ENCODE measurements at places on chromosomes 6 and 20.

DNA sequence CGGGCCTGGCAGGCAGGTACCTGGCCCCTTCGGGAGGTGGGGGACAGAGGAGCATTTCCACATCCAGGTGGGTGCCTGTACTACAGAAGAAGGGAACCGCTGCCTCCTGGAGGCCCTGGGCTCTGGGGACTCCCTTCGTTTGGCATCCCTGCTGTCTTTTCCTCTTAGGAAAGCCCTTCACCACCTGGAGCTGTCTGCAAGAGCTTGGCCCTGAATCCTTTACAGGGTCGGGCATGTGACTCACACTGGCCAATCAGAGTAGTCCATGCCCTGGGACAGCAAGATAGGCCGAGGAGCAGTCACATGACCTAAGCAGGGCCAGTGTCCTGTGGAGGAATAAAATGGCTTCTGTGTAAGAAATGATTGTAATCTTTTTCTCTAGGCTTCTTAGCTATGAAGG is 224.9 kb downstream of the ANKRD60 start:
- peaks cover 8% of the 10 kb centered on the region for H3K27me3 ChIP-seq
- H3K4me3 ChIP-seq = no peak overlapping the region
- no peaks in the 10 kb centered on the region for H3K36me3 ChIP-seq
- no peaks in the 10 kb centered on the region for H3K4me1 ChIP-seq

GRCh38 chr20:11230999-11231398 is 557.2 kb upstream of the JAG1 start:
- H3K4me3 ChIP-seq = no peak overlapping the region
- H3K36me3 ChIP-seq = no peaks in the 10 kb centered on the region
- no peak overlapping the region for H3K27ac ChIP-seq
- no peak for DNase-seq
- no peaks in the 10 kb centered on the region for H3K27me3 ChIP-seq
- no peaks in the 10 kb centered on the region for H3K4me1 ChIP-seq

DNA sequence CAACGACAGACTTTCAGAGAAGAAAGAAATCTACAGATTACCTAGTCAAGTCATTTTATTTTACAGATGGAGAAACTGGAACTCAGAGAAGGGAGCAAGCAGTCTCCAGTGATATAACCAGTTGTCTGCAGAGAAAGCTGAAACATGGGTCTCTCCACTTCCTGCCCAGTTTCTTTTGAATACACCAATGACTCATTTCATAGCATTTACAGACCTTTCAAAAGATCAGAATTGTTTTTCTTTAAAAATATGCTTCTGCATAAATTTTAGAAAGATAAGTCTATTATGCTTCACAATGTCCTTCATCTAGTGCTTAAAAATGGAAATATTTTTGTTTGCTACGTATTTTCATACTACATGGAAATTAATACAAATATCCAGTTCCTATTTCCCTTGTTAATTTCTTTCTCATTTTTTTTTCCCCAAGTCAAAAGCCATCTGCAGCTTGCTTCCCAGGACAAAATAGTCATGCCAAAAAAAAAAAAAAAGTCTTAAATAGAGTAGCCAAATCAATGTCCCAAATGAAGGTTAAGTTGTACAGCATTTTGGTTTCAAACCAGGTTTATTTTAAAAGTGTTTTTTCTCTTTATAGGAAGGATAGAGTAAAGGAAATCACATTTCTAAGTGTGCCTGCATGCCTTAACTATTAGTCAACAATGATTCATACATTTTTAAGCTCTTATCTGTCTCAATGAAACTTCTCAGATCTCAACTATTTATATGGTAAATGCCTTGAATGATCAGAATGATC is 36.9 kb downstream of the ARHGAP18 start:
- H3K36me3 ChIP-seq = peaks cover 4% of the 10 kb centered on the region
- H3K27ac ChIP-seq = peak overlapping the region; percentile 90
- peaks cover 52% of the 10 kb centered on the region for H3K4me1 ChIP-seq

DNA sequence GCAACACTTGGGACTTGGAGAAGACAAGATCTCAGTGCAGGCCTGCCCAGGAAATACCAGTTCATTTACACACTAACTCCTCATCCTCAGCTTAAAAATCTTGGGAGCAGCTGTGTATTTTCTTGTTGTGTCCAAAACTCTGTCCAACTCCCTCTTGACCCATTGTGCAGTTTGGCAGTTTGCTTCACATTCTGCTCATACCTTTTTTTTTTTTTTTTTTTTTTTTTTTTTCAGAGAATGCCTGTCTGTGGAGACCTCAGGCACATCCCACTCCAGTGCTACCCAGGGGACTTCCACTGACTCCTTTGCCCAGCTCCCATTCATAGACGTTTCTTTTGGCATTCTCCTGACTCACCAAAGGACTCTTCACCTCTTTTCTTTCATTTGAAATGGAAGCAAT is 265.8 kb upstream of the TCF21 start:
- no peak overlapping the region for H3K27ac ChIP-seq
- DNase-seq = no peak
- H3K27me3 ChIP-seq = no peaks in the 10 kb centered on the region
- H3K36me3 ChIP-seq = no peaks in the 10 kb centered on the region
- H3K4me1 ChIP-seq = no peaks in the 10 kb centered on the region

DNA sequence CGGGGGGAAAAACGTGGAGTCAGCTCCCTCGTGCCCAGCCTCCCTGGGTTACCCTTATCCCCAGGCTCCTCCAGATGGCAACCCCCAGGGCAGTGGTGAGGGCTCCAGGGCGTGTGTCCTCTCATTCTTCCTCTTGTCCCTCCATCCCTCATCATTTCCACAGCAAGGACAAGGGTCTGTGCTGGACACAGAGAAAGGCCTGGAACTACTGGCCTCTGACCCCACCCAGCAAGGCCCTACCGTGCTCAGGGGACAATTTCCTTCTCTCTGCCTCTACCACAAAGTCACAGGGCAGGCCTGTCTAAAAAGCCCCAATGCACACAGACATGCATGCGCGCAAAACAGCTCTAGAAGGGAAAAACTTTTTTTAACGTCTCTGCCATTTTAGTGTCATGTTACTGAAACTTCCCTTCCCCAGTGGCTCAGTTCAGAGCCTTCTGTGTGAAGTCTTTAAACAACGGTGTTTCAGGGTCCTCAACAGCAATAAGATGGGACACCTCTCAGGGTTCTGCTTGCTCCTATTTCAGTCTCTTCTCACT is 1.1 kb upstream of the SLC35B2 start:
- H3K4me1 ChIP-seq = peaks cover 57% of the 10 kb centered on the region
- peak overlapping the region; percentile 85 for H3K27ac ChIP-seq

DNA sequence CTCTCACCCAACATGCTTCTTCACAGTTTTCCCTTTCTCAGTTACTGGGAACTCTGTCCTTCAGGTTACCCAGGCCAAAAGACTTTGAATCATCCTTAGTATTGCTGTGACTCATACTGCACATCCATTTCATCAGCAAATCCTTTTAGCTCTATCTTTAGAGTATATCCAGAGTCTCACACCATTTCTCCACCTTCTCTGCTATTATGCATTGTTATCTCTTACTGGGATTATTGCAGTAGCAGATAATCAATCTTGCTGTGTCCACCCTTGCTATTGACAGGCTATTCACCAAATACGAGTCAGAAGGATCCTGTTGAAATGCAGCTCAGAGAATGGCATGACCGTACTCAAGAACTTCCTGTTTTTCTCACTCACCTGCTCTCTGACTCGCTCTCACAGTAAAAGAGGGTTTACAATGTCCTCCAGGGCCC is 57.3 kb downstream of the BCKDHB start:
- H3K36me3 ChIP-seq = no peaks in the 10 kb centered on the region
- no peaks in the 10 kb centered on the region for H3K27me3 ChIP-seq
- DNase-seq = no peak
- H3K27ac ChIP-seq = no peak overlapping the region

GRCh38 chr6:31474871-31475286 is 23.1 kb upstream of the MICB start:
- peaks cover 24% of the 10 kb centered on the region for H3K36me3 ChIP-seq
- no peaks in the 10 kb centered on the region for H3K27me3 ChIP-seq
- H3K27ac ChIP-seq = no peak overlapping the region

DNA sequence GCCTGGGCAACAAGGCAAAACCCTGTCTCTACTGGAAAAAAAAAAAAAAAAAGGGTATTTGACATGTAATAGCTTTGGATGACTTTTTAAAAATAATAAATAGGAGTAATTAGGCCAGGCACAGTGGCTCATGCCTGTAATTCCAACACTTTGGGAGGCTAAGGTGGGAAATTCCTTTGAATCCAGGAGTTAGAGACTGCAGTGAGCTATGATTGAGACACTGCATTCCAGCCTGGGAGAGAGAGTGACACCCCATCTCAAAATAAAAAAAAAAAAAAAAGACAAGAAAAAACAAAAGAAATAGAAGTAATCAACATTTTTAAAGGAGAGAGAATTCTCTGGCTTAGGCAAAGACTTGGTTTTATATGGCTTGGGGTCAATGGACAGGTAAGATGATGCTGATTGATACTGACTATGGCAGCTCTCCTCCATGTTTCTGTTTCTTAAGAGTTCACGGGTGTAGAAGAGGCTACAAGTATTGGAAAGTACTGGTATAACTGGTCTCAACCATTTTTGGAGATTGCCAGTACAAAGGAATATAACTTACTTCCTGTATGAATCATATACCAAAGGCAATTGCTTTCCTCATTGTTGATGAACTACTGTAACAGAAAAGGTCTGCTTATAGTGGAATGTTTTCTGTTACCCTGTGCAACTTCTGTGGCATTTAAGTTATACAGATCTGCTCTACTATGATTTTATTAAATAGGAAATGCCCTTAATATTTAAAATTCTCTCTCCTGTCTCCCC is 10.1 kb downstream of the MAP3K5 start:
- no peak for DNase-seq
- no peaks in the 10 kb centered on the region for H3K27me3 ChIP-seq
- H3K4me1 ChIP-seq = peaks cover 45% of the 10 kb centered on the region
- peaks cover 36% of the 10 kb centered on the region for H3K36me3 ChIP-seq
- H3K4me3 ChIP-seq = no peak overlapping the region

DNA sequence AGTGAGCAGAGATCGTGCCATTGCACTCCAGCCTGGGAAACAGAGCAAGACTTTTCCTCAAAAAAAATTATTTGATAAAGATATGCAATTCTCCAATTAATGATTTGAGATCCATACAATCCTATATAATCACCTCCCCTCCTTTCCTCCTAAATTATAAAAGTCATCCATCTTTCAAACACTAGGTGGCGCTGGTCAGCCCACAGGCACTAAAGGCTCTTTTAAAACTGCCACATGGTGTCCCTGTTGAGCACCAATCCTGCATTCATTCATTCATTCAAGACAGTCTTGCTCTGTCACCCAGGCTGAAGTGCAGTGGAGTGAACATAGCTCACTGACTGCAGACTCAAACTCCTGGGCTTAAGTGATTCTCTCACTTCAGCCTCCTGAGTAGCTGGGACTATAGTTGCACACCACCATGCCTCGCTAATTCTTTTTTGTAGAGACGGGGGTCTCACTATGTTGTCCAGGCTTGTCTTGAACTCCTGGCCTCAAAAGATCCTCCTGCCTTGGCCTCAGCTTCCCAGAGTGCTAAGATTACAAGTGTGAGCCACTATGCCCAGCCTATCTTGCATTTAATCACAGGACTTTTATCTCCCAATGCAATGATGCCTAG is 58.7 kb upstream of the SLC2A12 start:
- DNase-seq = no peak
- H3K4me3 ChIP-seq = no peak overlapping the region
- H3K4me1 ChIP-seq = peaks cover 3% of the 10 kb centered on the region

DNA sequence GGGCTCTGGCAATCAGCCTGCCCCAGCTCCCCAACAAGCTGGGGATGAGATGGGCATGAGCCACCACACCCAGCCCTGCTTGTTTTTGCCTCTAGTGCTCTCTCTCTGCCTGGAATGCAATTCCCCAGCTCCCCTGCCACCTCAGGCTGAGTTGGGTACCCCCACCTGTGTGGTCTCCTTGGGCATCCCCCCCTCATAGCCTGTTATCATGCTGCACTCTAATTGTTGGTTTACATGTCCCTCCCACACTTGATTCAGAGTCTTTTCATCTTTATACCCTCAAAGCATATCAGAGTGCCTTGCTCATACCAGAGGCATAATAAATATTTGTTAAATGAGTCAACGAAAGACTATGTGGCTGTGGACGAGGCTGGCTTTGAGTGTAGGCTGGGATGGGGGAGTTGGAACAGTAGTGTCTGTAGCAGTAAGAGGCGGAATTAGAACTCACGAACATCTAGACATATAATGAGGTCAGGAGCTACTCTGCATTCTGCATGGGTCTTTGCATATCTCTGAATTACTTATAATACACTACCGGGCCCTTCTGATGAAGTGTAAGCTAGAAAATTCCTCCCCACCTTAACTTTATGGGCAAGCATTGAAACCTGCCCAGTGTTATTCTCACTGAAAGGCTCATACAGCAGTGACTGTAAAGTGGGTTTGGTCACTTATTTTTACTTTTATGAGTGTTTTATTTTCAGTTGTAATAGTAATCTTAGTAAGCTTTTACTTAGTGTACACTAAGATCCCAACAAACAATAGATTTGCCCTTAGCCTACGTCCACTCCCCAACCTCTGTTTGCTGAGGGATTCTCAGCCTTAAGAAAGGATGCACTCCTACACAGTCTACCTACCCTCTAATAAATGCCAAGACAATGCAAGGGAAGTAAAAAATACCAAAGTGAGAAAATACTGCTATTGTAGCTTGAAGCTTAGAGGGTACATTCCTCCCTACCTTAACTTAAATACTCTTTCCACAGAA is 58.7 kb downstream of the EDN1 start:
- no peak overlapping the region for H3K27ac ChIP-seq
- no peaks in the 10 kb centered on the region for H3K4me1 ChIP-seq
- no peaks in the 10 kb centered on the region for H3K36me3 ChIP-seq
- H3K27me3 ChIP-seq = no peaks in the 10 kb centered on the region
- no peak for DNase-seq

GRCh38 chr20:43963233-43963632 is 48.6 kb downstream of the TOX2 start:
- peaks cover 18% of the 10 kb centered on the region for H3K27me3 ChIP-seq
- H3K4me3 ChIP-seq = no peak overlapping the region
- no peak overlapping the region for H3K27ac ChIP-seq
- peaks cover 20% of the 10 kb centered on the region for H3K4me1 ChIP-seq

GRCh38 chr20:19265646-19266374 is 53.4 kb downstream of the SLC24A3 start:
- H3K27me3 ChIP-seq = no peaks in the 10 kb centered on the region
- no peaks in the 10 kb centered on the region for H3K4me1 ChIP-seq
- no peak overlapping the region for H3K27ac ChIP-seq
- no peak for DNase-seq
- no peak overlapping the region for H3K4me3 ChIP-seq

- no peaks in the 10 kb centered on the region for H3K27me3 ChIP-seq
- no peak for DNase-seq
- H3K27ac ChIP-seq = no peak overlapping the region
- H3K4me1 ChIP-seq = peaks cover 69% of the 10 kb centered on the region
These were observed 203.3 kb upstream of the TAB2 start for GRCh38 chr6:149114167-149114566.

All from activated T-helper 2 cell treated with anti-CD3 and anti-CD28 coated beads, Interferon-gamma antibody, Interleukin-2, Interleukin-4, amounts not matched to agents 10 μg/mL and 5 μg/mL and 100 μg/mL, durations not matched to agents 14 hours and 24 hours and 36 hours (primary cell).